Stimulated activated CD8-positive, alpha-beta memory T cell treated with anti-CD3 and anti-CD28 coated beads, Interleukin-7, amount 100 ng/mL, for 1 hour (primary cell): ENCODE measurements at places on chromosomes 4 and X.
A peak's percentile ranks its signal among the peaks of the same experiment; 100 is the strongest.

DNA sequence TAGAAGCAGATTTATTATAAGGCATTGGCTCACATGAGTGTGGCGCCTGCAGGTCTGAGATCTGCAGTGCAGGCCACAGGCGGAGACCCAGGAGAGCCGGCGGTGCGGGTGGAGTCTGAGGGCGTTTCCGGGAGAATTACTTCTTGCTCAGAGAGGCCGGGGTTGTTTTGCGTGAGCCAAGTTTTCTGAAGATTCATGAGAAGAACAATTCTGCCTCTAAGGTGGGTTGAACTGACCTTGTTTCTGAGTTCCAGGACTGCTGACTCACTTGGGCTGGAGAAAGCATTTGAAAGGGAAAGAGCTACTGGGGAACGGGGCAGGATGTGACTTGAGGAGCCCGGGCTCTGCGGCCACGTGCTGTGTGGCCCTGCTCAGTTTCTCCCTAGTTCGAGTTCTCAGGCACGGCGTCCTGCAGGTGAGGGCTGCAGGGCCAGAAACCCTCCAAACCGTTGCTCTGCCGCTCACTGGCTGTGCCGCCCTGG is 36.7 kb upstream of the SORCS2 start:
- DNase-seq = no peak

GRCh38 chr4:148114436-148114835 is 327.8 kb downstream of the NR3C2 start:
- DNase-seq = no peak

DNA sequence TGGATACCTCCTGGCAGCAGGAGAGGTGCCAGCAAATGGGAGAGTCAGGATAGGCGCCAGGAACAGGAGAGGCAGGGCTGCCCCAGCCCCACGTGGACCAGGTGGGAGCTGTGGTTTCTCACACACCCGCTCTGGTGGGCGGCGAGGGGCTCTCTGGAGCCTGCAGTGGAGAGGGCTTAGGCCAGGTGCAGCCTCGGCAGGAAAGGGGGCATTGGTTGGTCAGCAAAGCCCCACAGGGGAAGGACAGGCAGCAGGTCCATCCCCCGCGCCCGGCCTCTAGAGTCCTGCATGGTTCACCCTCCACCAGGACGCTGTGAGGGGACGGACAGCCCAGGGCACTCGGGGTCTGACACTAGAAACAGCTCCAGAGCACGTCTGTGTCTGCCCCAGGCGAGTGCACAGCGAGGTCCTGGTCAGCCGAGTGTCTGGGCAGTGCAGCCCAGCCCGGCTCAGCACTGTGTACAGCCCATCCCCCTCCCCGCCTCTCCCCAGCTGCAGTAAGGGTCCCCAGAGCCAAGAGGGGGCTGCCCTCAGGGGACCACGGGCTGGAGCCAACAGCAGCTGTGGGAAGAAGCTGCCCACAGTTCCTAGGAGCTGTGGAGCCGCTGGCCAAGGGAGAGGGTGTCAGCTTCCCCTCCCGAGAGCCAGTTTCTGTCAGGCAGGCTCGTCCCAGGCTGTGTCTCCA is 8.2 kb downstream of the ATP5ME start:
- DNase-seq = no peak

DNA sequence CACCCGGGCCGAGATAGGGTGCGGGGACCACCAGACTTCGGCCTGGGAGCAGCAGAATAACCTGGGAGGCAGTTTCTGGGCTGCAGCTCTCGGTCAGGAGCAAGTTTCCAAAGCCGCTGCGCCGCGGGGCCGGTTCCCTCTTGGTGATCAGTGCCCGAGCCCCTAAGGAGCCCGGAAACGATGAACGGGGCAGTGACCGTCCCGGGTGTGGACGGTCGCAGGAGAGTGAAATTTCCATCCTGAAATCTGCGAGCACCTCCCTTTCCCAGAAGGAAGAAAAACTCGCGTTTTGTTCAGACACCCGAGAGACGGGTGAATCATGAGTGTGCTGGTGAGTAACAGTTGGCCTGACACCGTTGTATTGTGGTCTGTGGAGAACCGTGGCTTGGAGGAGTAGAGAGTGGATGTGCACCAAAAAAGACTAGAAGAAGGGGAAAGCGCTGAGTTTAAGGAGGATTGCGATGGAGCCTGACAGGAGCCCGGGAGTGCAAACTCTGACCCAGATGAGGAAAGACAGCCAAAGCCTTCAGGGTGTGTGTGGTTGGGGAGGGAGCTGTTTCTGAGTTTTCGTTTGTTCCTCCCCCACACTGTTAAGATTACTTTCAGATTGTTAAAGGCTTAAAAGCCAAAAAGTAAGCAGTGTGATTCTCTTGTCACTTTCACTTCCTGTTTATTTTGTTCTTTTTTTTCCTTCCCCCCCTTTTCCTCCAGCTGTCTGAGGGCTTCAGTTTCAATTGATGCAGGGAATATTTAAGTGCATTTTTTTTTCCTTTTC is 828 bp downstream of the MCUB start:
- DNase-seq = peak; percentile 24

DNA sequence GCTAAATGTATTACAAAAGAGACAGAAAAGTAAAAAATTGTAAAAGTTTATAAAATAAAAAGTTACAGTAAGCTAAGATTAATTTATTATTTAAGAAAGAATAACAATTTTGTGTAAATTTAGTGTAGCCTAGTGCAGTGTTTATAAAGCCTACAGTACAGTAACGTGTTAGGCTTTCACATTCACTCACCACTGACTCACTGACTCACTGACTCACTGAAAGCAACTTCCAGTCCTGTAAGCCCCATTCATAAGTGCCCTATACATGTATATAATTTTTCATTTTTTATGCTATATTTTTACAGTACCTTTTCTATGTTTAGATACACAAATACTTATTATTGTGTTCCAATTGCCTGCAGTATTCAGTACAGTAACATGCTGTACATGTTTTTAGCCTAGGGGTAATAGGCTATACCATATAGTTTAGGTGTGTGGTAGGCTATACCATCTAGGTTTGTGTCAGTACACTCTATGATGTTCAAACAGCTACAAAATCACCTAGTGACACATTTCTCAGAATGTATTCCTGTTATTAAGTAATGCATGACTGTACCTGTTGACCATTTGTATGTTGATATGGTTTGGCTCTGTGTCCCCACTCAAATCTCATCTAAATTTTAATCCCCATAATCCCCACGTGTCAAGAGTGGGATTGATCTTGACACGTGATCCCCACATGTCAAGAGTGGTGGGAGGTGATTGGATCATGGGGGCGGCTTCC is 57.9 kb downstream of the CFAP299 start:
- no peak for DNase-seq

- no peak for DNase-seq
These were observed 159.5 kb upstream of the FAT4 start for GRCh38 chr4:125155251-125155650.

DNA sequence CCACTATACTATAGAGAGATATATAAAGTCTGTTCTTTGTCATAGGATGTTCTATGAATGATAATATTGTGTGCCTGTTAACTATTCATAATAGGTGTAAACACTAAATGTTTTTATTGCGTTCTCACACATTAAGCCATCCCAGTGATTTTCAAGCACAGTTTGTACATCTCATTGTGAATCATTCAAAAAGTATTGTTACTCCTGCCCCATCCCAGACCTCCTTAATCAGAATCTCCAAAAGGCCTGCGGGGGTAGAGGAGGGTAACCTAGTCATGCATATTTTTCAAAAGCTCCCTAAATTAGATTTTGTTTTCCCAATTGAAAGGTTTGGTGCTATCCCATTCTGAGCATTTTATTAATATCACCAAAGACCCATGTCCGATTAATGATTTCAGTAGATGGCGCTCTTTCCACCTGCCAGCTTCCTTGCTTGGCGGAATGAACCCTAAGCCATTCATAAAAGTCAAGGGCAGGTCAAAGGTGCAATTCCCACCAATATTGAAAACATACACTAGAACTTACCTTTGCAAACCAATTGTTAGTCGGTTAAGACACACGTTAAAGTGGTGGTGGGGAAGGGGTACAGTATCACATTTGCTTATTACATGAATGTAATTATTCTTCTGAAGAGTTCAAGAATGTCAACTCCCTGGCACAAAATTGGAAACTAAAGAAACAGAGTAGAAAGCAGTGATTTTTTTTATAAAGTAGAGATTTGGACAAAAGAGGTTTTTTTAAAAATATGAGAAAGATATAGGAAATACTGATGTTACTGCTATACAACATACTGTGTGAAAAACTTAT is 5.8 kb upstream of the TET2 start:
- peak; percentile 7 for DNase-seq

GRCh38 chr4:39526765-39527295 is 409 bp downstream of the UGDH start:
- DNase-seq = no peak

DNA sequence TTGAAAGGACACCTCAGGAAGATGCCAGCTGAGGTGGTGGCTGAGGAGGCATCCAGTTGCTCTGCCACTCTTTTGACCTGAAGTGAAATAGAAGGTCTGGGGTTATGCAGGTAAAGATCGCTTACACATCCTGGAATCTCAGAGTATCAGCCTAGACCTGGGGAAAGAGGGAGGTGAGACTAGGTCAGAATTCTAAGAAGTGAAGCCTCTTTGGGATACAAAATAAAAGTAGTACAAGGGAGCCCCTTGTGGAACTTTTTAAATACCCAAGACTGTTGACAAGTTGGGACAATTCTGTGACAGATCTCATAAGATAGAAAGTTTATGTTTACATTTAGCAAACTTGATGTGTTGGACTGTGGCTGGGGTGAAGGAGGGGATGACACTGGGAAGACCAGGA is 263.1 kb downstream of the SPRY1 start:
- no peak for DNase-seq

- no peak for DNase-seq
These were observed at the start of gene GABRQ for GRCh38 chrX:152637649-152638442. Gene GABRQ (plus strand): TSS chrX:152637895. CDS start chrX:152638203, 308 bp downstream.

DNA sequence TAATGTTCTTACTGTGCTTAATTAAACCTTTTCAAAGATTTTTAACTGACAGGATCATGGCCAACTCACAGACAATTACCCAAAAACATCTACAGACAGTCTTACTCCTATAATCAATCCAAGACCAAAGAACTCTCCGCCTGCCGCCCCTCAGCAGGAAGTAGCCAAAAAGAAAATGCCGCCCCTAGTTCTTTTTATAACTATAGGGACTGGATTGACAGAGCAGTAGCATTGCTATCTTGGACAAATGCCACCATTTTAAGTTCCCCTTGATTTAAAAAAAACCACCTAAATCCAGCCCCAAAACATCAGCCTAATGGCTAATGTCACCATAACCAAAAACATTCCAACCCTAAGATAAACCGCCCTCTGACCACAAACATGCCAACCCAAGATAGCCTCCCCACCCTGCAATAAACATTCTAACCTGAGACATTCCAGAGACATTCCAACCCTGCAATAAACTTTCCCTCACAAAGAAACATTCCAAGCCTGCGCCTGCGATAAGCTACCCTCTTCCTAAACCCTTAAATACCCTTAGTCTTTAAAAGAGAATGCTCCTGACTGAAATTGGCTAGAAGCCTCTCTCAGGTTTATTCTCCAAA is 77.0 kb downstream of the COQ2 start:
- no peak for DNase-seq
